SJCRH30 (cell line): ENCODE measurements at places on chromosomes 12 and 14.

DNA sequence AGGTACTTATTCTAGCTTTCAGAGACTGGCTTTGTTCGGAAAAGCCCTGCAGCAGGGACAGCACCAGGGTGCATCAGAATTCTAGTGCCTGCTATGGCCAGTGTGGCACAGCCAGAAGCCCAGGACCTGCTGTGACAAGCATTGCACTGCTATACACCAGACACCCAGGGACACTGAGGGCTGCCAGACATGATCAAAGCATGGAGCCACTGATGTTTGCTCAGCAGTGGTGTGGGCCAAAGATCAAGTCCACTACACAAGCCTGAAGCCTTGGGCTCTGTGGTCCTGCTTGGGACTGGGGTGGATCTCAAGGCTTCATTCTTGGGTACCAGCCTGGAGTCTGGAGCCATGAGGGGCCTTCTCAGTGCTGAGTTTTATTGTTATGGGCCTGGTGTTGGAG, 36.1 kb upstream of the CDKN3 start:
- no peak for DNase-seq

GRCh38 chr12:109710747-109711595, 2.7 kb upstream of the FAM222A start:
- DNase-seq: no peak

GRCh38 chr14:102901633-102902032, 20.8 kb upstream of the AMN start:
- DNase-seq: no peak

DNA sequence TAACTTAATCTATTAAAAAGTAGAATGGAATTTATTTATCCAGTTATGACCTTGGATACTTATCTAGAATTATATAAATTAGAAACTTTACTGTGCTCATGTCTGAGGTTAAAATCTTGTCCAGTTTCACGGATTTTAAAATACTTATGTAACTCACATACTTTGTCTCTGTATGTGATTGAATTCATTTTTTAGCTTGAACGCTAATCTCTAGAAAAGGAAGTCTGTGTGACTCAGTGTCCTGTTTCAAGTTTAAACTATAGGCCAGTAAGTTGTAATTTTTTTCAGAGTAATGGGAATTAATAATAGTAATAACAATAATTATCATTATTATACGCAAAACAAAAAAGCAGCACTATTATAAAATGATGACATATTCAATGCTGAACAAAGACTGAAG, 168.6 kb downstream of the CPNE8 start:
- DNase-seq: no peak

DNA sequence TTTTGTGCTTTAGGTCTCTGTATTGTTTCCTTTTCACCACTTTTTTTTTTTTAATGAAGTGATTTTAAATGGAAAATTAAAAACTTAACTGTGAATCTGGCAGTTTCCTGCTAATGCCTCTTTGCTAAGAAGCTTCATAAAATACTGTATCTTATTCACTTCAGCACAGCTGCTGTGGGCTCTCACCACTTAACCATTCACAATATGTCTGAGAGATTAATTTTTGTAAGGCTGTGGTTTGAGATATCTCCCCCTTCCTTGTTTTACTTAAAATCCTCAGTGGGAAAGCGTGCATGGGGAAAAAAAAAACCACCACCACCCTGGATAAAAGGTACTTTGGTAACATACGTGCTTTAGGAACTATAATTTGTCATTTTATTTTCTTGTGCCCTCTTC, 115.9 kb downstream of the ETV6 start:
- DNase-seq: peak; percentile 45

- no peak for DNase-seq
Observed at GRCh38 chr12:26628234-26628633, 204.8 kb downstream of the ITPR2 start.

- DNase-seq: no peak
Observed at GRCh38 chr12:19529951-19530636, 90.8 kb downstream of the AEBP2 start.

DNA sequence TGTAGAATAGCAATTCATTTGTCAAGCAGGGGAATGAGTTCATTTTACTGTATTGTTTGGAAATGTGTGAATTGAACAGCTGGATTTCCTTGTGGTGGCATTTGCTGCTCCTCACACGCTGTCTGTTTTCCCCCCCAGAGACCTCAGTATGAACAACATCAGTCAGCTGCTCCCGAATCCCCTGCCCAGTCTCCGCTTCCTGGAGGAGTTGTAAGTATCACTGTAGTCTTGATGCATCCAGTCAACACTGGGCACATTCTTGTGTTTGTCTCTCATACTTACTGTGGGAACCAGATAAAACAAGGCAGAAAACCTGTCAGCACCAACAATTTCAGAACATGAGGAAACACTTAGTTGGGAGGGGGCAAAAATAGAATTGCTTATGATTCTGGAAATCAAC, 64.9 kb downstream of the LGR5 start:
- DNase-seq: peak; percentile 75

- no peak for DNase-seq
Observed at GRCh38 chr14:55125403-55125802, 3.6 kb upstream of the LGALS3 start.

DNA sequence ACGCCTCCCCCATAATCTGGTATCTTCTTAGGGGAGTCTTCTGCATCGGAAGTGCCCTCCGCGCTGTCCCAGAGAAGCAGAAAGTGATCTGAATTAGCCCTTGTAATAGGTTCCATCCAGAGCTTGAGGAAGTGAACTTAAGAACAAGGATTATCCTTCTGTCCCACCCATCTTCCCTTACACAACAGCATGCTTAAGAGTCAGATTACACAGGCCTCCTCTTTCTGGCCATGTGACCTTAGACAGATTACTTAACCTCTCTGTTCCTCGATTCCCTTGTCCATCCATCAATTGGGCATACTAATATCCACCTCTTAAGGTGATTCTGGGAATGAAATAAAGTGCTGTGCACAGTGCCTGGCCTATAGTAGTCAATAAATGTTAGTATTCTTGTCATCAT, 11.4 kb downstream of the CABP1 start:
- DNase-seq: no peak

- no peak for DNase-seq
Observed at GRCh38 chr12:114945351-114945750, 261.4 kb upstream of the TBX3 start.

GRCh38 chr12:51917746-51918453, 10.6 kb downstream of the ACVRL1 start:
- DNase-seq: peak; percentile 87

DNA sequence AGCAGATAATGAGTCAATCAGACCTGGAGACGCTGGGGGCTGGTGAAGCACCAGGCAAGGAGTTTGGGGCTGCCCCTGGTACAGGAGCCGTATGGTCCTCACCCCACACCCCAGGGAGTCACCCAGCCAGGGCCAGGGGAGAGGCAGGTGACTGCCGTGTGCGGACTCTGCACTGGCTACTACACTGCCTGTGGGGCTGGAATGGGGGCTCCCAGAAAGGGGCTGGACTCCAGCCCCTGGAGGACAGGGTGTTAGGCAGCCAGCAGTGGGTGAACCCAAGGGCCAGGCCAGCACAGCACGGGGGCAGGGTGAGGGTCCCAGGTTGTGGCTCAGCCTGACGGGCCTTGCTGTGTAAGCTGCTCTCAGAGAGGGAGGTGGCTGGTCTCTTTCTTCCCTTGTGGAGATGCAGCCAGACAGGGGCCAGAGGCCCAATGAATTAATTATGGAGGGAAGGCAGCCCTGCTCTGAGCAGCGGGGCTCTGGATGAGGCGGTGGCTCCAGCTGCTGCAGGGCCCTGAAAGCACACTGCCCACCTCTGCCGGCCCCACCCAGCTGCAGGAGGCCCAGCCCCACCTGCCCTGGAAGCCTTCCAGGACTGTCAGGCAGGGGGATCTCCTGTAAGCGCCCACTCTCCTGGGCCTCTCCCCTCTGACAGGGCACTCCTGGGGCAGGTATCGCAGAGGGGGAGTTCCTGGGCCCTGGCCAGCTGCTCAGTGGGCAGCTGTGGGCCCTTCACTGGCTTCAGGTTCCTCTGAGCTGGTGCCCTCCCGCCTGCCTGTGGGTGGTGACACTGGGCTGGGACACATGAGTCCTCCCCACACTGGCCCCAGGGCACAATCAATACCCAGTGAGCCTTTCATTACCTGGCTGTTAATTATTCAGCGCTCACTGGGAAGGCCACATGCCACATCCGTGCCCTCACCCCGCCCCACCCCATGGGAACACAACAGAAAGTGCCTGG, 142.5 kb upstream of the C14orf180 start:
- no peak for DNase-seq

DNA sequence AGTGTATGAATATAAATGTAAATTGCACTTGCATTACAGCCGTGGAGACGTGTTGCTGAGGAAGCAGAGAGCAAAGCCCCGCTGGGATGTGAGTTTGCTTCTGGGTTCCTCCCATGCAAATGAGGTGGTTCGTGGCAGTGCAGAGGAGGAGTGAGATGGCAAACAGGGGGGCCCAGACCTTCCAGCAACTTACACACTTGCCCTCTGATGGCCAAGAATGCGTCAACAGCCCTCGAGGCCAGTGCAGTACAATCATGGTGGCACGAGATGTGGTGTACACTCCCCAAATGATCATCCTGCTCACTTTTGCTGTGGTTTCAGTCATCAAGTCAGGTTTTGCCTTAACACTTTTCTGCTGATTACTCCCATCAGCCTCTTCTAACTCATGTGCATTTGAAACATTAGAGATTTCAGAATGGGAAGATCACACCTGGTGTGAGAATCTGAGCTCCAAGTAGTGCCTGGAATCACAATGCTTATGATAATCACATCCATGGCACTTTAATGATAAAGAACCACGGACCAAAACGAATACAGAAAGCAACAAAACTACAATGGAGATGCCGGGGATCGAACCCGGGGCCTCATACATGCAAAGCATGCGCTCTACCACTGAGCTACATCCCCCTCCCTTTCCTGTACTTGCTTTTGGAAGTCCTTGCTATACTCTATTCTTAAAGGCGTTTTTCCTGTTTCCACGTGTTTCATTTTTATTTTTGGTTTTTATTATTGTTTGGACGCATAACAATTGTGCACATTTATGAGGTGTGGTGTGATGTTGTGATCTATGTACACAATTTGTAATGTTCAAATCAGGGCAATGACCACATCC, 7.0 kb upstream of the UBC start:
- peak; percentile 67 for DNase-seq

DNA sequence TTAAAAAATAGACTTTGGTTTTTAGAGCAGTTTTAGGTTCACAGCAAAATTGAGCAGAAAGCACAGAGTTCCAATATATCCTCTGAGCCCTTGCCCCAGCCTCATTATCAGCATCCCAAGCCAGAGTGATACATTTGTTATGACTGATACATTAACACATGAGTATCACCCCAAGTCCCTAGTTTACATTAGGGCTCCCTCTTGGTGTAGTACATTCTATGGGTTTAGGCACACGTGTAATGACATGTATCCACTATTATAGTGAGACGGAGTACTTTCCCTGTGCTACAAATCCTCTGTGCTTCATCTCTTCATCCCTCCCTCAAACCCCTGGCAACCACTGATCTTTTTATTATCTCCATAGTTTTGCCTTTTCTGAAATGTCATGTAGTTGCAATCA, 22.5 kb upstream of the GSG1 start:
- DNase-seq: no peak

- DNase-seq: no peak
Observed at GRCh38 chr12:104888892-104889291, 69.2 kb downstream of the SLC41A2 start.

DNA sequence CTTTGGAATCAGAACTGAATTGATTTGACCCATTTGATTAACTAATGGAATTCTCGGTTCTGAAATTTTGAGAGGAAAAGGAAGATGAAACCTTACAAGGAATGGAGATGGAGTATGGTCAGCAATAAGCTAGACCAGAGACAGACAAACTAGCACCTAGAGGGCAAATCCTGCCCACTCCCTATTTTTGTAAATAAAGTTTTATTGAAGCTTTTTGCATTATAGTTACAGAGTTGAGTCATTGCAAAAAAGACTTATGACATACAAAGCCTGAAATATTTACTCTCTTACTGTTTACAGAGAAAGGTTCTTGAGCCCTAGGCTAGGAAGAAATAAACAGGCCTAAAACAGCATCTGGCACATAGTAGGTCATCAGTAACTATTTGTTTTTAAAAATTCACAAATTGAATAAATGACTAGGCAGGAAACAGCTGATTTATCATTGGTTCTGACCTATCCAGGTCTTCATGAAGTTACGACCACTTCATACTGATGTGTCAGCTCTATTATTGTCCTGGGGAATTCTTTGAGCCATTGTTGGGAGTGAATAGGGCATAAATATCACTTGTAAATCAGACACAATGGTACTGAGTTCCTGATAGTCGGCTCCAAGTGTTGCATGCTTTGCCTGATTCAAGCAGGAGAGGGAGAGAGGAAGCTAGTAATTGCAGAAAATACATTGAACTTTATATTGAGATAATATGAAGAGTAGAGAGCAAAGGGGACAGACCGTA, 14.6 kb upstream of the STAB2 start:
- DNase-seq: no peak

- no peak for DNase-seq
Observed at GRCh38 chr12:117662220-117662619, 300.8 kb upstream of the NOS1 start.

DNA sequence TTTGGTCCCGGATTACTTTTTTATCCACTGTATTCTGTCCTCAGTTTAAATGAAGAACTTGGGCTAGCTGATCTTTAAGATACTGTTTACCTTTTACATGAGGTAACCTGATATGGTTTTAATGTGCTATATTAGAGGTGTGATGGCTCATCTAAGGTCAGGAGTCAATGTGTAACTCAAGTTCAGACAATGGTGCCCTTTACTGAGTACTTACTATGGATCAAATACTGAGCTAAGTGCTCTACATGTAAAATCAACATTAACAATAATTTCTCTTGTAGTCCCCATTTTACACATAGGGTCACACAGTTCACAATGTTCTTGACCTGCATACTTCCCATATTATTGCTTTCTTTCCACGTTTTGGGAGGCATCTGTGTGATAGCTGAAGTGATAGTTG, 79.2 kb downstream of the CEP83 start:
- DNase-seq: no peak

- no peak for DNase-seq
Observed at GRCh38 chr14:98698341-98698740, 573.7 kb downstream of the BCL11B start.
